ENCODE measurements at places on chromosomes 2 and 18. TPM values are rescaled to one million over a fixed set of nuclear protein-coding genes. Genes with fewer than 3 reads are reported as not detected.

Gene RAB11FIP5
- 14.7 TPM for polyA plus RNA-seq

Gene C18orf63
- polyA plus RNA-seq: not detected

Gene INO80C
- polyA plus RNA-seq: 25.3 TPM

Gene MROH2A
- not detected for polyA plus RNA-seq

Gene SRBD1
- polyA plus RNA-seq: 13.1 TPM

Gene FMNL2
- polyA plus RNA-seq: 22.0 TPM

Gene FBXO48
- 2.0 TPM for polyA plus RNA-seq

Gene GYPC
- 133 TPM for polyA plus RNA-seq

Gene EN1
- 7.0 TPM for polyA plus RNA-seq

Gene CFAP53
- polyA plus RNA-seq: 0.62 TPM

Gene ST8SIA3
- 0.03 TPM for polyA plus RNA-seq

GRCh38 chr2:125721072-125721721 is 934.8 kb upstream of the GYPC start:
- no peak for DNase-seq

- DNase-seq: no peak
These were observed 29.9 kb downstream of the PTPN18 start for GRCh38 chr2:130385709-130386108.

- no peak for DNase-seq
These were observed 31.1 kb downstream of the UGP2 start for GRCh38 chr2:63872571-63873328.

- DNase-seq: no peak
These were observed 422.9 kb upstream of the ST6GAL2 start for GRCh38 chr2:107308835-107309234.

DNA sequence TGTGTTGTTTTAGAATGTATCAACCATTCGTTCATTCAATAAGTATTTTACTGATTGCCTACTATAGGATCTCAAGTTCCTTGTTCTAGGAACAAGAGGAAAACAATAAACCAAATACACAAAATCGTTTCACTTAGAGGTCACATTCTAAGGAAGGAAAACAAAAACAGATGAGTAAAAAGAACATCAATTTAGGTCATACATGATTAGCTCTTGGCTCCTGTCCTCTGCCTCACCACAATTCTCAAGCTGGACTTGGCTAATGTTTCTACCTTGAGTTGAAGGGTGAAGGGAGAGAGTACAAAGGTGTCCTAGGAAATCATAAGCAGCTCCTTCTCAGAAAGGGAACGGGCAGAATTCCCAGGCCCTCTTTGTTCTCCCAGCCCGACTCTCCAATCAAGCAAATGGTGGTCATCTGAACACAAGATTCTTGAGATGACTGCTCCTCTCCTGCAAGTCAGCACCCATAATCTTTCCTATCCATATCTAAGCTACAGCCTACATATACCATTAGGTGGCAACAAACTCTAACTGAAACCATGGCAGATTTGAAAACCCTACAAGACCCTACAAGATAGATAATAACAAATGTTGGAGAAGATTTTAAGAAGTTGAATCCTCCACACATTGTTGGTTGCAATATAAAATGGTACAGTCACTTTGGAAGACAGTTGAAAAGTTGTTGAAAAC is 76.0 kb downstream of the CBLN2 start:
- no peak for DNase-seq

- DNase-seq: no peak
These were observed 23.5 kb upstream of the ITGB6 start for GRCh38 chr2:160223560-160223959.

- DNase-seq: no peak
These were observed 697.5 kb downstream of the TMEM182 start for GRCh38 chr2:103459283-103459682.

DNA sequence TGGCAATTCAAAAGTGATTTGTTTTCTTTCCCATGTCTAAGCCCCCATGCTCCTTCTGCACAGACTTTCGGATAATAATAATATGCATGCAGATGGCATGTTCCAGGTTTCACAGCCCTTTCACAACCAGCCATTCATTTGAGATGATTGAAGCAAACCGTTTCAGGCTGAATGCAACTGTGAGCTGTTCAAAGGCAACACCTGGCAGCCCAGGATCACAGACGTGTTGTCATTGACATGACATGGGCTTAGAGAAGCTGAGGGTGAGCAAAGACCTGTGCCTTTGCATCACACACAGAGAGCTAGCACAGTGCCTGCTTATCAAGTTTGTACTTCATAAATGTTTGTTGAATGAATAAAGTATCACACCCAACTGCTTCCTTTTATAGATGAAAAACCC is 12.4 kb upstream of the ERMN start:
- DNase-seq: no peak

GRCh38 chr2:63581298-63581961 is 6.8 kb downstream of the WDPCP start:
- DNase-seq: no peak

DNA sequence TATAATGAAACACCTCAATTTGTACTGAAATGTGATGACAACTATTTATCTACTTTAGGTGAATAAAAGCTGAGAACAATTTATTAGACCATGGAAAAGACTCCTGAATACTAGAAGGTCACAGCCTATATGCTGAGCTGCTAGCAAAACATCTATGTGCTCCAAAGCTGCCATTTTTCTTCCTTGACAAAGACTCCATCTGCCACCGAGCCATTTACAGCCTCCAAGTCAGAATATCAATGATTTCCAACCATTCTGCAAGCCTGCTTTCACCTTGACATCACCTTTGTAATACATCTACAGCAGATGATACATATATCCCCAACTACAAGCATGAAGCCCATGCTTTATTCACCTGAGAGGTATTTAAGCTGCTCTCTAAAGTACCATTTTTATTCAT is 84.9 kb downstream of the BAZ2B start:
- no peak for DNase-seq

GRCh38 chr2:77155511-77155910 is 366.7 kb downstream of the LRRTM4 start:
- no peak for DNase-seq

DNA sequence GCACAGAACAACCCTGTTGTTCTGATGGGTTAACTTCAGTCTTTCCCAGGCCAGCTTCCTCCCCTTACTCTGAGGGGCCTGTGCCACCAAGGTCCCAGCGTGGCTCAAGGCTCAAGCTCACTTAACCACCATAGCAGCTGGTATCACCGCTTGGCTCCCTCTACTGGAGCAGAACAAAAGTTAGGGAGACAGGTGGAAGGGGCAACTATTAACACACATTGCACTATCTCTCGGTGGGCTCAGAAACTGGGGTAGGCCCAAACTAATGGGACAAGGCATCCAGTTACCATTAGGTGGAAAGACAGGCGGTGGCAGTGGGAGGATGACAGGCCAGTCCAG is 88.7 kb upstream of the ATL2 start:
- no peak for DNase-seq

- no peak for DNase-seq
These were observed 69.0 kb upstream of the FAM110C start for GRCh38 chr2:115303-115702.

DNA sequence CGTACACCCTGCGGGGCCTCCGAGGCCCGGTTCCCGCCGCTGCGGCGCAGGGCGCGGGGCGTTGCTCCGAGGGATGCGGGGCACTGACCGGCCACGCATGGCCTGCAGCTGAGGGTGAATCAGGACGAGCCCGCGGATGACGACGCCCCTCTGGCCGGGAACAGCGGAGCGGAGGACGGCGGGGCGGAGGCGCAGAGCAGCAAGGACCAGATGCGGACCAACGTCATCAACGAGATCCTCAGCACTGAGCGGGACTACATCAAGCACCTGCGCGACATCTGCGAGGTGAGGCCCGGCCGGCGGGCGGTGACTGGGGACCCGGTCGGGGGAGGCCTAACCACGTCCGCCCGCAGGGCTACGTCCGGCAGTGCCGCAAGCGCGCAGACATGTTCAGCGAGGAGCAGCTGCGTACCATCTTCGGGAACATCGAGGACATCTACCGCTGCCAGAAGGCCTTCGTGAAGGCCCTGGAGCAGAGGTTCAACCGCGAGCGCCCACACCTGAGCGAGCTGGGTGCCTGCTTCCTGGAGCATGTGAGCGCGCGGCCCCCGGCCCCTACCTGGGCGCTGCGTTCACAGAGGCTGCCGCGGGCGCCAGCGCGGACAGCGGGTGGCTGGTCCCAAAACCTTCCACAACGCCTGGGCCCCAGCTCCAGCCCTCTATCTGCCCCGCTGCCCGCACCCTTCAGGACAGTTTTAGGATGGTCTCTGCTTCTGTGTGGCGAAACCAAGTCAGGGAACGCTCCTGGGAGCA is 53.2 kb downstream of the FAM168B start:
- DNase-seq: peak; percentile 70

- peak; percentile 72 for DNase-seq
These were observed 228.8 kb downstream of the ETAA1 start for GRCh38 chr2:67625690-67626475.

DNA sequence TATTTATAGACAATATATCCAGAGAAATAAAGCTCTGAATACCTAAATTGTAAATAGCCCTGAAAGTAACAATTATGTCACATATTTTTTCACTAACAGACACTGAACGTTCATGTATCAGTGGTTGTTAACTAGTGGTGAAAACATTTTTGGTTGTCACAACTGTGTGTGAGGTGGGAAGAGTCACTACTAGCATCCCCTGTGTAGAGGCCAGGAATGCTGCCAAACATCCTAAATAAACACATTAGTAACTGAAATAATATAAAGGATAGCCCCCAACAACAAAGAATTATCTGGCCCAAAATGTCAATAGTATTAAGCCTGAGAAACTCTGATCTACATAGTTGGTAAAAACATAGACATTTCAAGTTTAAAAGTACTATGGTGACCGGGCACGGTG is 64.5 kb downstream of the ROCK1 start:
- DNase-seq: no peak

GRCh38 chr2:217530392-217531090 is 472.3 kb downstream of the TNS1 start:
- DNase-seq: no peak

DNA sequence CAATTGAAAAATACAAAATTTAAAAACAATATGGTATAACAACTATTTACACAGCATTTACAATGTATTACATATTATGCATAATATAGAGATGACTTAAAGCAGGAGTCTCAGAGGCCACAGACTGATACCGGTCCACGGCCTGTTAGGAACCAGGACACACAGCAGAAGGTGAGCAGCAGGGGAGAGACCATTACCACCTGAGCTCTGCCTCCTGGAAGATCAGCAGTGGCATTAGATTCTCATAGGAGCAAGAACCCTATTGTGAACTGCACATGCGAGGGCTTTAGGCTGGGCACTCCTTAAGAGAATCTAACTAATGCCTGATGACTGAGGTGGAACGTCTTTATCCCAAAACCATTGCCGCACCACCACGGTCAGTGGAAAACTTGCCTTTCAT is 58.0 kb downstream of the SMAD2 start:
- no peak for DNase-seq

DNA sequence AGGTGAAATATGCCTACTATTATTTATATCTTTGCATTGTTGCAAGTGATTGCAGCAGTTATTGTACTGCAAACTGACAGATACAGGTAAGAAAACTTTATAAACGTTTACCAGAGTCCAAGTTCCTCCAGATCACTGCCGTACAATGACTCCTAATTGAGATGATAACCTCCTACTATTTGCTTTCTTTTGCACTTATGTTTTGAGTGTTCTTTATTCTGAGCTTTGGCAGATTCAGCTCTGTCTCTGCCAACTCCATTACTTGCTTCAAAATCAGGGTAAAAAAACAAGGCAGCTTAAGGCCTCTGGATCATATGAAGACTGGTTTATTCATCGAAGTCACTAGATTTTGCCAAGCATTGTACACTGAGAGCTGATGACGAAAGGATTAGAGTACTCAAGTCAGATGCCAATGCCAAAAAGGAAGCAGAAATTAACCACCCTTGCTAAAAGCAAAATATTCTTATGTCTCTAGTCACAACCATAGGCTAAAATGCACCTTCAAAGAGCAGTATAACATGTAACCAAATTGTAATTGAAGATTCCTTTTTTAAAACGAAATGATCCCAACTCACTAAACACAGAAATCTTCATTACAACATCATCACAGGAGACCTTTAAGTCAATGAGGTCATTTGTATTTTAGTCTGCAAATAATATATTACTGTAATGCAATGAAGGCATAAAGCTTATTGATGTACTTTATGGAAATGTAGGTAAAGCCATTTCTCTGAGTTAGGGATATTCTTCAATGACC is 10.5 kb upstream of the IKZF2 start:
- peak; percentile 4 for DNase-seq

DNA sequence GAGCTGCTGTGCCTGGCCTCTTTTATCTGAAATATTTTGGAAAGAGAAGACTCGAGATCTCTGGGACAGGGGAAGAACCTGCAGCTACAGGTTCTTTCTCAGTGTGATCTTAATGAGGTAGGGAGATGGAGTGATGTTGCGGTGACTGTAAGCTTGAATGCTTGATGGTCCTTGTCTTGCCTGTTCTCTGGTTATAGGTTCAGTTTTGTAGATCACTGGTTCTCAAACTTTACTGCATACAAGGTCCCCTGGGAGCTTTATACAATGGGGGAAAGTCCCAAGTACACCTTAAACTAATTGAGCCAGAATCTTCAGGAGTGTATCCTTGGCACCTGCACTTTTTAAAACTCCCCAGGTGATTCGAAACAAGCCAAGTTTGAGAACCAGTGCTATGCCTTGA is 136.7 kb upstream of the CXCR4 start:
- DNase-seq: no peak

DNA sequence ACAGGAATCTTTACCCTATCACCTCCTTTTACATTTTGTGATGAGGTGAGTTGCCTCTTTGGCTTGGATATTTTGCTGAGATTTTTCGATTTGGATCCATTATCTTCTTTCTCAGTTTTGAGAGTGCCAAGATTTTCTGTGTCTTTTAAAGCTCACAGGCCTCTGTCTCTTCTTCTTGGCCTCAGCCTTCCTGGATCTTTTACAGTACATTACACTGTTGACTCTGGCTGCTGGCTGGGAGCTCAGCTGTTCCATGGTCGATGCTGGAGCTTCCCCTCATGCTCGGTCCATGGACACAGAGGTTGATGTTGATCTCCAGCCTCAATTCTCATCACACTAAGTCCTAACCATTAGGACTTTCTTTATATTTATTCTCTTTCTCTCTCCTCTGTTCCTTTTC is 332.8 kb upstream of the UBE2E3 start:
- peak; percentile 88 for DNase-seq

DNA sequence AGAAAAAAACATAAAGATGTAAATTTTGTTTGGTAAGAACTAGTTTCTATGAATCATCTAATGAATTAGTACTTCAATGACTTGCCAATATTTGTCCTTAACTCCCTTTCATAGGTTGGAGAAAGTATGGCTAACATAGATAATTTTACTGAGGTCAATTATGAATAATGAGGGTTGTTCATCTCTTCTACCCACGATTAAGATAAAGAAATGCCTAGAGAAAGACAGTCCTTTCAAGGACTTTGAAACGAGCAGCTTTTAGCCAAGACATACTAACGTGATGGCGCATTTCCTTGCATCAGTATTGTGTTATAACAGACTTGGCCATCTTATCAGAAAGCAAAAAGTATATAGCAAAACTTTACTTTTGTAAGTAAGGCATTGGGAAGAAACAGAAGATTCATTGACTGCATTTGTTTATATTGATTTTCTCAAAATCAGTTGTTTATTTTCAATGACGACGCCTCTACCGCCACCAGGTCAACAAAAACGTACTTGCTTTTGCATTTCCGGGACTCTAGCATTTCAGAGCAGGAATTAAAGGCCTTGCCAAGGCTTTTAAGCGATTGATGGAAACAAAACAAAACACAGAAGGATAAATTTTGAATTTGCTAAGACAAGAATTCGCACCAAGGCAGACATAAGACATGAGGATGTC is 961 bp downstream of the RBM43 start:
- DNase-seq: no peak

- no peak for DNase-seq
These were observed 29.9 kb upstream of the FBLN7 start for GRCh38 chr2:112108178-112108832.

GRCh38 chr2:13089971-13090370 is 373.2 kb downstream of the TRIB2 start:
- DNase-seq: peak; percentile 62

Measured in muscle of back (tissue), 13 donors.